Right hindlimb (tissue), 1 donor: ENCODE measurements at places on chromosomes 16 and 17.

DNA sequence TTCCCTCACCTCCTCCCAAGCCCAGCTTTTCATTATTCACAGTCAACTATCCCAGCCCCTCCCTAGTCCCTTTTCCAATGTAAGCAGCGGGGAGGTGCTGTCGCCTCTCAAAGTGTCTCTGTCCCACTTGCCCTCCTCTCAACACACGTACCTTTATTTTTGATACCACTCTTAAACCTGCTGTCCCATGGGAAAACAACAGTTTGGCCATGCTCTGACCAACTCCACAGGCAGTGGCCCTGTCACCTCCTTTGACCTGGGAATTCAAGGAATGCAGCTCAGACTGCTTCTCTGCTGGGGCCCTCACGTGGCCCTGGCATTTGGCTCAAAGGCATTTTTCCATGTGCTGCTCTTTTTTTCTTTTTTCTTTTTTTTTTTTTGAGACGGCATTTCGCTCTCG is 4.2 kb downstream of the LYRM9 start:
- no peak for DNase-seq

DNA sequence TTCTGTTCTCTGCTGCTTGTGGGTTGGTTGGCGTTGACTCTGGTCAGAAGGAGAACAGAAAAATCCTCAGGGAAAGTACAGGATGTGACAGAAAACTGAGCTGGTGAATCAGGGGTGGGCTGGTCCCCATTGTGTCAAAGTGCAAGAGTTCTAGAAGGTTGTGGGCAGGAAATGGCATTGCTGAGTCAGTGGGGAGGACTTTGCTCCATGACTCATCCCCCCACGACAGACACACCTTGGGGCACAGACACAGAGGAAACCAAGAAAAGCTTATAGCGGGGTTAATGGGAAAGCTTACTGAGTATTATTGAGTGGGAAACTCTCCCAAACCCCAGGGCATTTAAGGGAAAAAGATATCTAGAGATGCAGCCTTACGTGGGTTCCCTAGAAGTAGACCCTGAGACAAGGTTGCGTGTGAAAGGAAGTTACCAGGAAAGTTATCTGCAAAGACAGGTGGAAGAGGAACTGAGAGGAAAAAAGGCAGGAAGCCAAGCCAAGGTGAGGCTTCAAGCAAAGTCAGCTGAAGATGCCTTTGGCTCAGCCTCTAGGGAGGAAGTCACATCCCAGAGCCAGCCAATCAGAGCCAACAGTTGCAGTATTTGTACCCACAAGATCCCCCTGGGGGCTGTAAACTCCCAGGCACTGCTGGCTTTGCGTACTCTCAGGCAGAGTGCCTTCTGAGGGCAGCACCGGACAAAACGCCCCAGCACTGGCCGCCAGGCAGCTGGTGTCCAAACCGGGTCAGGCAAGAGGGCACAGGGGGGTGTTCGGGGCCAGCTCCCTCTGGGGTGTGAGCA is 86.4 kb downstream of the FOXL1 start:
- DNase-seq, result no peak

- no peak for DNase-seq
Measured at GRCh38 chr17:41010441-41010840, 1.5 kb upstream of the KRTAP3-1 start.

DNA sequence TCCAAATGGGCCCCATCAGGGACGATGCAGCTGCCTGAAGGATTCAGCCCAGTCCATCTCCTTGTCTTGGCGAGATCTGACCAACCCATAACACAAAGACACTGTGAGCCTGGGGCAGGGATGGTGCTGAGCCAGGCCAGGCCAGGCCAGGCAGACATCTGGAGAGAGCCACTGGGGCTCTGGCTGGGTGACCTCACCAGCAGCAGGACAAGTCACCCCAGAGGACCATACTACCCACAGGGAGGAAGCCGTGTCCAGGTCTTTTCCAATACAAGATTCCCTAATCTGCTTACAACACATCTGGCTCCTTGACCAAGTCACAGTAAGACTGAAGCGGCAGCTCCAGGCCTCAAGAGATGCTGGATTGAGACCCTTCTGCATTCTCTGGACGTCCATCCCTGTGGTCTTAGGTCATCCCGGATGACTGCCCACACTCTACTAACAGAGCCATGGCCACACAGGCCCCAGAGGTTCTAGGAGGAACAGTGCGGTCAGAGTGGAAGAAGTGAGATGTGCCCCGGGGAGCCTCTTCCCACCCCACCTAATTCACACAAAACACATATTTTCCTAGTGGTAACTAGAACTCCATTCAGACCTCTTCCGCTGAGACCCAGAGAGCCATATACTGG is 81.8 kb upstream of the RCVRN start:
- no peak for DNase-seq

- no peak for DNase-seq
Measured at GRCh38 chr16:11668623-11669379, 546 bp downstream of the SNN start.

- DNase-seq, result no peak
Measured at GRCh38 chr17:66255527-66255971, 26.3 kb upstream of the APOH start.
